ENCODE measurements at places on chromosomes 11 and 22.

GRCh38 chr22:43408009-43408408 is 3.8 kb upstream of the MPPED1 start:
- DNase-seq: no peak

DNA sequence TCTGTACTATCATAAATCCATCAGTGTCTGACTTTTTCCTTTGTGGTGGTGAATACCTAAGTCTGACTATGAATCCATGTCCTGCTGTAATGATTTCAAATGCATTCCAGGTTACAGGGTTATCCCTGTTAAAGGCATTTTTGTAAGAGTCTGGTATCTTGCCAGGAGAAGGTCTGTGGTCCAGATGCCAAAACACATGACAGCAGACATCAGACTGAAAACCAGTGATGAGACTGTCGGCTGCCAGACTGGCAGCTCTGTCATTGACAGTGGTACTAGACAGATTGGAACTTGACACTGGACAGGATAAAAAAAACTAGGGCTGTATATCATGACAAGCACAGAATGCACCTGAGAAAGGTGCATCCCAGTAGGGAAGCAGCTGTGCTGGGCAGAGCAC is 301.8 kb upstream of the FAT3 start:
- no peak for DNase-seq

- DNase-seq: no peak
Observed at GRCh38 chr11:47393163-47394049, 15.0 kb upstream of the SLC39A13 start.

DNA sequence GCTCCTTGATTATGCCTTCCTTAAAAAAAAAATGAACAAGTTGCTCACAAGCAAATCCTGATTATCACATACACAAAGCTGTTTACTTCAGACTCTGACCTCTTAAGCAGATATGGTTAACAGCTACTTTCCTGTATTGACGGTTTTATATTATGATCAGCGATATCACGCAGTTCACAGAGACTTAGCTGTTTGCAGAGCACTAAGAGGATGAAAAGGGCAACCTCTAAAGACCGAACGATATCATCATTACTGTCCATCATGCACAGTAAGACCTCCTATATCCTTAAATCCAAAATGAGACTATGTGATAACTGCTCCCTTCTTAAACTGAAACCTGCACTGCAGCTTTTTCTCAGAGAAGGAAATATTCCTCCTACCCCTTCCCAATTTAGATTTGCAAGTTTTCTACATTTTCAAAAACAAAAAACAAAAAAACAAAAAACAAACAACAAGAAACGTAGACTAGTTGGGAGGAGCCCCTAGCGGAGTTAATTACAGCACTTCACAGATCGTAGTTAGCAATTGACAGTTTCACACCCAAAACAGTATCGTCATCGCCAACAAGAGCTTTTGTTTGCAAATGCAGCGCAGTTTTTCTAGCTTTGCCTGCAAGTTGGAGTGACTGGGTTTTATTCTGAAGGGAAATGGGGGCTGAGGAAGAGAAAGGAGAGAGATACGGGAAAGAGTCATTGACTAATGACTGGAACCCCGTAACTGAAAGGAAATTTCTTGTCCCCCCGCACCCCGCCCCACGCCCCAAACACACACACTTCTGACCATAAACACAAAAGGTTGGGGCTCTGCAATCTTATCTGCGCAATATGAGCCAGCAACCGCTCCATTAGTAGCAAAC is 1.2 kb downstream of the DDX6 start:
- DNase-seq: peak; percentile 70

GRCh38 chr11:63277345-63277943 is 34.0 kb upstream of the SLC22A25 start:
- no peak for DNase-seq

DNA sequence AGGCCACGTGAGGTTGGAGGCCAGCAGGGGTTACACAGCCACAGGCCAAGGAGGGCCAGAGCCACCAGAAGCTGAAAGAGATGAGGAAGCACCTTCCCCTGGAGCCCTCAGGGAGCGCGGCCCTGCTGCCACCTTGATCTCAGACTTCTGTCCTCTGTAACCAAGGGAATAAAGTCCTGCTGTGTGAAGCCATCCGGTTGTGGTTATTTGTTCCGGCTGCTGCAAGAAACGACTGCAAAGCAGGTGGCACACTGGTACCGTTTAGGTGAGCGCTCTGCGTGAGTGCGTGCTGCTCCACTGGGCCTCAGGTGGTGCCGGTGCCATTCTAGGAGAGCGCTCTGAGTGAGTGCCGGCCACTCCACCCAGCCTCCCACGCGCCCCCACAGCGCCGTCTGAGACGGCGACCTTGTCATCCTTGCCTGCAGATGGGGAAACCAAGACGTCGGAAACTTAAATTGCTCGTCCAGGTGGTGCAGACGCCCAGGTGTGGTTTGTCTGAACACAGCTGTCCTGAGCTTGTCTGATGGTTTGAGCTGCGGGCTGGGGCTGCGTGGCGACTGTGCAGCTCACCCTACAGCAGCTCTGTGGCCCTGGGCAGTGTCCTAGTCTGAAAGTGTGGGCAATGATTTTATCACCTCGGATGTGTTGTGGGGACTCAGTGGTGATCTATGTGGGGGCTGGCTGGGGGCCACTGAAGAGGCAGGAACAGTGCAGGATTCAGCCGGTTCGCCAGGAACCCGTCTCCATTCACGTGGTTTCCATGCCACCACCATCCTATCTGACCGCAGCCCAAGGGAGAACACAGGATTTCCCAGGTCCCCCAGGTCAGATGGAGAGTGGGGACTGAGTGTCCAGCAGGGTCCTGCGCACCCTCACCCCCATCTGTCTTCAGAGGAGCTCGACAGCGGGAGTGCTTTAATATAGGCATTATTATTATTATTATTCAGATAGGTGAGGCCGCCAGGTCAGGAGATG is 4.6 kb upstream of the MRGPRG start:
- DNase-seq: peak; percentile 35

GRCh38 chr11:12812849-12813248 is 138.6 kb downstream of the TEAD1 start:
- no peak for DNase-seq

DNA sequence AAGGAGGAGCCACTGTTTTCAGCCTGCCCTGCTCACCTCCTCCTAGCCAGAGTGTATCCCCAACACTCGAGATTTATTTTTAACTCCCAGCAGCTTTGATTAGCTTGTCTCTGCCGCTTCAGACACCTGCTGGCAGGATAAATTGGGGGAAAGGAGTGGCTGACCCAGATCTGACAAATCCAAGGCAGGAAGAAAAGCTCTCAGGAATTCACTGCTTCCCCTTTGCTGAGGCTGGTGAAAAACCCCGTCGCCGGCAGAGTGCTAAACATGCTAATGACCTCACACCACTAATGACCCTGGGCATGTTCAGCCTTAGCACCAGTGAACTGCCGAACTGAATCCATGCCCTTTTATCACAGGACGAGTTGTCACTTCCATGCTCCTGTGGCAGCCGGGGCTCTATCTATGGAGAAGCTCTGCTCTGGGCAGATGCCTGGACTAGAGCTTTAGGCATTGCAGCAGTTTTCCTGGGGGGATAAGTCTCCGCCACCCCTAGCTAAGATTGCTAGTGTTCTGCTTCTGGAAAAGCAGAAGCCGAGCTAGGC is 52.2 kb downstream of the FEZ1 start:
- no peak for DNase-seq

GRCh38 chr11:119093942-119094815 is 7.5 kb downstream of the DPAGT1 start:
- peak; percentile 68 for DNase-seq

- DNase-seq: no peak
Observed at GRCh38 chr11:127105593-127106541, 105.3 kb upstream of the KIRREL3 start.

GRCh38 chr22:45472426-45472825 is 30.3 kb upstream of the FBLN1 start:
- DNase-seq: no peak

- no peak for DNase-seq
Observed at GRCh38 chr22:33056690-33057089, 1.5 kb downstream of the SYN3 start.

DNA sequence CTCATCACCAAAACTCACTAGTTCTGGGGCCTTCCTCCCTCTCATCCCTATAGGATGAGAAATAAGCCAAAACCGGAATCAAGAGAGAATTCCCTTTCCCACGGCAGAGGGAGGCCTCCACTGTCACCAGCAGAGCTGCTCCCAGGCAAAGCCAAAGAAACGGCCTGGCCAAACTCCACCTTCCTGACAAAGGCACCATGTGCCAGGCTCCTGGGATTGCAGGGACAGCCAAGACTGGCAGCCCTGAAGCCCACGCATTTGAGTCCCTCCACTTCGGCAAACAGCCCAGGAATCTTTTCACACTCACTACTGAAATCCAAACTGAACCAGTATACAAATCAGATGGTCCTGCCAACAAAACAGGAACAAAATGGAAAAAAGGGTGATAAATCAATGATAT is 6.1 kb downstream of the SMCO4 start:
- DNase-seq: no peak

GRCh38 chr11:120694726-120695125 is 183.2 kb downstream of the GRIK4 start:
- DNase-seq: no peak

DNA sequence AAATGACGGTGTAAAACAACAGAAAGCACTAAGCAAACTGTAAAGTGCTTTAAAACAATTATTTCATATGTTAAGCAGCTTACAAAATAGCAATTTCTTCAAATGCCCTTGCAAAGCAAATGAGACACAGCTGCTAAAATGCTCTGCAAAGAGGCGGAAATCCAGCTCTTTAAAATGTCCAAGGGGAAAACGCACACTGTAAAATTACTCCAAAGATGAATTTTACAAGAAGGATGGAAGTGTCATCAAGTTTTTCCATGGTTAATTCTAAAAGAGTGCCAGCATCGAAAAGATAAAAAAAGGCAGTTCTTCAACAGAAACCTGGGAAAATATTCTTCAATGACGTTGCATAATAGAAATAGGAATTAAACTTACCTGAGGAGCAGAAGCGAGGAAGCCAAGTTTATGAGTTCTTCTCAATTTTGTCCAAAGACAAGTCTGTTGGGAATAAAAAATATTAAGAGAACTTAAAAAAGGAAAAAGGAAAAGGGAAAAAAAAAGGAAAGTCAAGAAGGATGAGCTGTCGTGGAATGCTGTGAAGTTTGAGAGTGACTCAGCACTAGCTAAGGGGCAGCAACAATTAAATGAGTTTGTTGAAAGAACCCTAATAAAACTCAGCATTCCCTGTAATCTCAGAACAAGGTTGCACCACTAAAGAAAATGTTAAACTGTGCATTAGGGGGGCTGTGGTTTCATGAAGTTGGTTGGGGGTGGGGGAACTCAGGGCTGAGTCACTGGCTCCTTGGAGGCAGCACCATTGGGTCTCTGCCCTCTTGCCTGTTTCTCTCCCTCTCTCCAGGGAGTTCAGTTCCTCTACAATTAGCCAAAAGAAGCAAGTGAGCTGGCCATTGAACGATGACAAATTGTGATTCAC is 64.2 kb upstream of the BLID start:
- DNase-seq: no peak

DNA sequence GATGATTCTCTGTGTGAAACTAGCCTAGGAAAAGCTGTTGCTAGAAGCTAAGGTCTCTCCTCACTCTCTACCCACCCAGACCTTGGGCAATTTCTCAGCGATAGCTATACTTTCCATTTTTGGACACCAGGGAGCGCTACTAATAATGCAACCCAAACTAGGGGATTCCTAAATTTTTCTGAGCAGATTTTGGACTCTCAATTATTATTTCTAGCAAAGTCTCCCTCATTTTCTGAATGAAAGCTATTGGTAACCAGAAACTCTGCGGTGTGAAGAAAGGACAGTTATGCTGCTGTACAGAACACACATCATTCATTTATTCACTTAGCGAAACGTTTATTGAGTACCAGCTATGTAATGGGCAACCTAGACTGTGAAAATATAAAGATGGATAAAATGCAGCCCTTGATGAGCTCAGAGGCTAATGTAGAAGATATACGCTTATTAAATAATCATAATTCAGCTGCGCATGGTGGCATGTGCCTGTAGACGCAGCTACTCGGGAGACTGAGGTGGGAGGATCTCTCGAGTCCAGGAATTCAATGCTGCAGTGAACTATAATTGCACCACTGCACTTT is 6.1 kb upstream of the STIM1 start:
- DNase-seq: peak; percentile 60

DNA sequence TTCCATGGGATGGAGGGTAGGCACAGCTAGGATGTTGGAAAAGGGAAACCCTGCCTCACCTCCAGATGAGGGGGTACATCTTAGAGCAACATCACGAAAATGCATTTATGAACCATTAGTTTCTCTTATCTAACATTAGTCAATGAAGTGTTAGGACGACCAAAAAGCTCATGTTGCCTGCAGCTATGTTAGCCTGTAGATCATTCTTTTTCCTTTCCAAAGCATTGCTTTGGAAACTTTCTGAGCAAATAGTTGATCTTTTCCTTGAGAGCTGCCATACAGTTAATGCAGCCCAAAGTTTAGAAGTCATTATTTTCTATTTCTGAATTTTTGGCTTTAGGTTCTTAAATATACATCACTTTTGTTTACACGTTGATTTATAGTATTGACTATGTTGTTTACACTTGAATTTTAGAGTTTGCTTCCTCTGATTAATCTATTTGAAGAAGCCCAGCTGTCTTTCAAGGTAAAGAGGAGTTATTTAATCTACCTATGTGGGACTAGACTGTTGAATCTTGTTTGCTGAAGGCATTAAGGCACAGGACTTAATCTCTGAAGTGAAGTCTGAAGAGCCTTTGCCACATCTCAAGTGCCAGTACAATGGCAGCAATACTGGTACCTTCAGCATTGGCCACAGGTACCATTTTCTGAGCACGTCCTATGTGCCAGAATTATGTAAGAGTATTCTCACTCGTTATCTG is 11.0 kb downstream of the POU2AF3 start:
- no peak for DNase-seq

DNA sequence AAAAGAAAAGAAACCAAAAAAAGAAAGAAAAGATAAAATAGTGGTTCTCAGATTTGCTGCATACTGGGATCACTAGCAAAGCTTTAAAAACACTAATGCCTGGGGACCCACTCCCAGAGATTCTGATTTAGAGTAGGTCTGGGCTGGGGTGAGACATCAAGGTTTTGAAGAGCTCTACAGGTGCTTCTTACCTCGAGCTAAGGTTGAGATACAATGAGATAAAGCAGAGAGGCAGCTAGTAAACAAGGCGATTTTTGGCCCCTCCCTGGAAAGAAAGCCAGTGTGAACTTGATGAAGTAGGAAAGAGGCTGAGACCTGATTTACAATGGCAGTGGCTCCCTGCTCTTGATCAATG is 327.6 kb upstream of the CCDC90B start:
- DNase-seq: no peak

All from activated CD4-positive, alpha-beta T cell treated with anti-CD3 and anti-CD28 coated beads for 36 hours (primary cell).